ENCODE measurements at places on chromosomes 16 and 17. TPM values are rescaled to one million over a fixed set of nuclear protein-coding genes. Genes with fewer than 3 reads are reported as not detected.

DNA sequence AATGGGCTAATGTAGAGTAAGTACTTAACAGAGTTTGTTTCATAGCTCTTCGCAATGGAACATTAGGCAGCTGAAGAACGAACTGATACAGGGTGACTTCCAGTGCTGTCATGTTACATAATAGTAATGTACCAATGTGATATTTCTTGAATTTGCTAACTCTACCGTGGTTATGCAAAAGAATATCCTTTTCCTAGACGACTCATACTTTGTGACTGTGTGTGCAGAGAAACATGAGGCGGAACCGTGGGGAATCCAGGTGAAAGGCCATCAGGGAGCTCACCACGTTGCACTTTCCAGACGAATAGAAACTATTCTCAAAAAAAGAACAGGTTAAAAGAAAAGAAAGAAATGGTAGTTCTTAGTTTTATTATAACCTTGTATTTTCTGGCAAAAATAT, 13.2 kb downstream of the NOB1 start:
- no peak overlapping the region for H3K4me3 ChIP-seq
- no peaks in the 10 kb centered on the region for H3K27me3 ChIP-seq
- H3K4me1 ChIP-seq = no peaks in the 10 kb centered on the region
- H3K27ac ChIP-seq = no peak overlapping the region
- no peak for DNase-seq

Gene UTS2R
- total RNA-seq = 0.46 TPM

Gene FHOD1
- total RNA-seq = 14.2 TPM

GRCh38 chr16:26672206-26672605, 394.5 kb upstream of the C16orf82 start:
- no peaks in the 10 kb centered on the region for H3K27me3 ChIP-seq
- no peaks in the 10 kb centered on the region for H3K36me3 ChIP-seq
- no peak for DNase-seq
- no peak overlapping the region for H3K4me3 ChIP-seq
- H3K27ac ChIP-seq = no peak overlapping the region
- H3K4me1 ChIP-seq = peaks cover 20% of the 10 kb centered on the region

DNA sequence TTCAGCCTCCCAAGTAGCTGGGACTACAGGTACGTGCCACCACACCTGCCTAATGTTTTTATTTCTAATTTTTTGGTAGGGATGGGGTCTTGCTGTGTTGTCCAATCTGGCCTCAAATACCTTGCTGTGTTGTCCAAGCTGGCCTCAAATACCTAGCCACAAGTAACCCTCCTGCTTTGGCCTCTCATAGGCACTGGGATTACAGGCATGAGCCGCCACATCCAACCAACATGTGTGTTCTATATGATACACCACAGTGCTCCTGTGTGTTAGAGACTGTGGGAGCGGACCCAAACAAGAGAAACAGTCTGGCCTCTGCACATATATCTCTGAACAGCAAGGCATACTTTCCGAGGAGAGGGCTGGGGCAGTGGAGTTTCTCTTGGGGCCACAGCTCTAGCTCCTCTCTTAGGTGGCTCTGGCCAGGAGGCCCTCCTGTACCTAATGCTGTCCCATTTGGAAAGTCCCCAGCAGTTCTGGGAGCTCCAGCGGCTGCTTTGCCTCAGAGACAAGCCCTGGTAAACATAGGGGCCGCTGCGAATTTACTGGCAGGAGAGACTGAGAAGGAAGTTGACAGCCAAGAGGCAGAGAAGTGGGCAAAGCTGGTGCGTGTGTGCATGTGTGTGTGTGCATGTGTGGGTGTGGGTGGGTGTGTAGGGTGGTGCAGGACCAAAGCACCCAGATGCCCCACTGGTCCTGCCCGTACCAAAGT, 95.0 kb downstream of the RAB11FIP4 start:
- H3K4me1 ChIP-seq = peaks cover 17% of the 10 kb centered on the region
- H3K36me3 ChIP-seq = no peaks in the 10 kb centered on the region
- H3K27ac ChIP-seq = no peak overlapping the region
- no peak overlapping the region for H3K4me3 ChIP-seq

DNA sequence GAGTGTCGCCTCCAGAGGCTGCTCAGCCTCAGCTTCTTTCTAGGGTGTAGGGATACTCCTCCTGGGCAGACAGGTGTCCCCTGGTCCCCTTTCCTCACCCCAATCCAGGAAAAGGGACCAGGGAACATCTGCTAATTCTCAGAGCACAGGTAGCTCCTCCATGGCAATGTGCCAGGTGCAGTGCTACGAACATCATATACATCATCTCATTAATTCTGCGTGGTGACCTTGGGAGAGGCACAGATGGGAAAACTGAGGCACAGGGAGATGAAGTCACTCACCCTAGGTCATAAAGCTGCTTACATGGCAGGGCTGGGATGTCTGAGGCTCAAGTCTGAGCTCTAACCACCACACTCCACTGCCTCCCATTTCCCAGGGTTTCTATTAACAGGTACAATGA, 11.7 kb downstream of the HDAC5 start:
- peaks cover 12% of the 10 kb centered on the region for H3K4me1 ChIP-seq
- H3K4me3 ChIP-seq = no peak overlapping the region
- H3K27me3 ChIP-seq = no peaks in the 10 kb centered on the region
- no peak overlapping the region for H3K27ac ChIP-seq

GRCh38 chr17:75087558-75088453, at the start of gene SLC16A5:
Gene SLC16A5, plus strand, starts transcription at chr17:75087954. Its CDS starts 5,683 bp downstream, at chr17:75093637.
- H3K36me3 ChIP-seq = no peaks in the 10 kb centered on the region
- H3K27me3 ChIP-seq = no peaks in the 10 kb centered on the region
- H3K27ac ChIP-seq = no peak within 1 kb of the TSS
- peak; percentile 92 for DNase-seq
- peak within 1 kb of the TSS; percentile 62 for H3K4me3 ChIP-seq

Gene KRTAP2-3
- not detected for total RNA-seq

- H3K36me3 ChIP-seq = no peaks in the 10 kb centered on the region
- no peak overlapping the region for H3K27ac ChIP-seq
- H3K4me1 ChIP-seq = peaks cover 7% of the 10 kb centered on the region
- no peak for DNase-seq
Measured at GRCh38 chr17:60098578-60098977, 19.9 kb upstream of the HEATR6 start.

Gene SPOP
- 29.5 TPM for total RNA-seq

Gene KRT33A
- total RNA-seq = not detected

DNA sequence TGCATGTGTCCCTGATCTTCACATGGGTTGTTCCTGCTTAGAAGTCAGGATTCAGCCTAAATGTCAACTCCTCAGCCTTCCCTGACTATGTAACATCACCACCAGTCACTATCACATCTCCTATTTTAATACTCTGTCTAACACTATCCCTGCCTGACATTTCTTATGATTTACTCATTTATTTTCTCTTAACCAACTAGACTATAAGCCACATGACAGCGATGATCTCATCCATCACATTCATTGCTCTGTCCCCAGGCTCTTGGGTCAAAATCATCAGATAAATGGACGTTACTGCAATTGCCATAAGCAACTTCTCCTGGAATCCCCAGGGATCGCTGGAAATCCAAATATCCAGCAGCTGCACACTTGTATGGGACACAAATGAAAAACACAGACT, 15.7 kb downstream of the CDRT4 start:
- no peak overlapping the region for H3K4me3 ChIP-seq
- H3K4me1 ChIP-seq = no peaks in the 10 kb centered on the region
- no peak for DNase-seq
- H3K36me3 ChIP-seq = no peaks in the 10 kb centered on the region

Gene ADORA2B
- 1.9 TPM for total RNA-seq

- H3K4me1 ChIP-seq = peaks cover 6% of the 10 kb centered on the region
- DNase-seq = no peak
- no peaks in the 10 kb centered on the region for H3K27me3 ChIP-seq
- H3K36me3 ChIP-seq = no peaks in the 10 kb centered on the region
- no peak overlapping the region for H3K4me3 ChIP-seq
Measured at GRCh38 chr16:31079342-31079944, 5.2 kb downstream of the ZNF646 start.

Gene NXN
- 69.4 TPM for total RNA-seq

DNA sequence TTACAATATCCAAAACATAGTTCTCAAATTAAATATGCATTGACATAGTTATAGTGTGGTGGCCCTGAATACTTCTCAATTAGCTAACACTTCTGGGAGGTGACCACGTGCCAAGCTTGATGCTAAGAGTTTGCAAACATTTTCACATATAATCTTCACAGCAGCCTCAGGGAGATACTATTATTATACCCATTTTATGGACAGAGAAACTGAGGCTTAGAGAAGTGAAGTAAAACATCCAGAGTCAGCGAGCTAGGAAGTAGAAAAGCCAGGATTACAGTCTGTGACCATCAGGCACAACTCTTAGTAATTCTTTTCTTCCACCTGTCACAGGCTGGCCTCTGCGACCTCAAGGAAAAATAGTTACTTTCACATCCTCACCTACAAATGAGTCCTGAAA, 102.2 kb upstream of the IRX6 start:
- no peaks in the 10 kb centered on the region for H3K27me3 ChIP-seq
- H3K4me3 ChIP-seq = no peak overlapping the region
- no peak for DNase-seq
- no peaks in the 10 kb centered on the region for H3K4me1 ChIP-seq
- no peak overlapping the region for H3K27ac ChIP-seq

DNA sequence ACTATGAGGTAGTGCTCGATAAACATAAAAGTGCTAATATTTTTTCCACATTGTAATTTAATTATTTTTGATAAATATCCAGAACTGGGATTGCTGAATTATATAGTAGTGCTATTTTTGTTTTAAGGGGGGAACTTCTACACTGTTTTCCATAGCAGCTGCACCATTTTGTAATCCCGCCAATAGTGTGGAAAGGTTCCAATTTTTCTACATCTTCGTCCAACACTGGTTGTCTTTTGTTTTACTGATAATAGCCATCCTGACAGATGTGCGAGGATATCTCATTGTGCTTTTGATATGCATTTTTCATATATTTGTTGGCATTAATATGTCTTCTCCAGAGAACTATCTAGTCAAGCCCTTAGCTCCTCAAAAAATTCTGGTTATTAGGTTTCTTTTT, 259.6 kb upstream of the KCNJ16 start:
- no peaks in the 10 kb centered on the region for H3K36me3 ChIP-seq
- H3K27me3 ChIP-seq = no peaks in the 10 kb centered on the region
- H3K4me3 ChIP-seq = no peak overlapping the region
- DNase-seq = no peak
- H3K27ac ChIP-seq = no peak overlapping the region

Gene PRSS21
- not detected for total RNA-seq

DNA sequence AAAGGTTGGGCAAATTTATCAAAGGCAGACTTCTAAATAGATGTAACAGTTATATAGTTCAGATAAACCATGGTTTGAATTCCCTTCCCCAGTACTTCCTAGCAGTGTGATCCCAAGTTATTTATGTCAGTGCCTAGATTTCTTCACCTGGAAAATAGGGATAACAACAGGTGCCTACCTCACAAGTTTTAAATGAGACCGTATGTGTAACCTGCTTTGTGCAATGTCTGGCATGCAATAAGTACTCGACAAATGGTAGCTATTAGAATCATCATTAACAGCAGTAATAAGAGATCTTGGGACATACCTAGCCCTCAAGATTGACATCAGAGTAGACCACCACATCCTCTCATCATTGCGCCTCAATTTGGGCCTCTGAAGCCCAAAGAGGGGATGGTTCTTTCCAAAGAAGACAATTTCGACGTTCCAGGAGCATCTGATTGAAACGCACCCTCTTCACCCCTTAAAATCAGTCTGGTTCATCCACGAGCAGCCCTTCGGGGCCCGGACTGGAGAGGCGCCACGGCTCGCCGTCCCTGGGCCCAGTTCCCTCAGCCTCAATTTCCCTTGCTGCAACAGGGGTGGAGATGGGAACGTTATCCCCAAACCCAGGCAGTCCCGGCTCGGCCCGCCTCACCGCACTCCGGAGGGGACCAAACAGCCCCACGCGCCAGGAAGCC, 541 bp downstream of the ACACA start:
- peak overlapping the region; percentile 72 for H3K4me3 ChIP-seq
- peak overlapping the region; percentile 80 for H3K27ac ChIP-seq
- no peak for DNase-seq
- H3K27me3 ChIP-seq = no peaks in the 10 kb centered on the region

DNA sequence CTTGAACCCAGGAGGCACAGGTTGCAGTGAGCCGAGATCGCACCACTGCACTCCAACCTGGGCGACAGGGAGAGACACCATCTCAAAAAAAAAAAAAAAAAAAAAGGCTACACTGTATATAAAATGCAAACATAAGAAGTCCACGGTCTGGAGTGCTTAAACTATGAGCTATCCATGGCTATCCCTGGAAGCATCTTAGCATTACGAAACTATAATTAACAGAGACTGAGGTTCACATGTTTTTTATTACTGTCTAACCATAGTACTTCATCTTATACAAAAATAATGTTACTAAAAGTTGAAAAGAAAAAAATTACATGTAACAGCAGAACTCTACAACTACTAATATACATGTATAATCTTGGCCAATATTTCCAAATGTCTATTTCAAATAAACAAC, 32.8 kb downstream of the HELZ start:
- no peaks in the 10 kb centered on the region for H3K27me3 ChIP-seq
- H3K4me1 ChIP-seq = no peaks in the 10 kb centered on the region
- DNase-seq = no peak
- H3K36me3 ChIP-seq = no peaks in the 10 kb centered on the region

DNA sequence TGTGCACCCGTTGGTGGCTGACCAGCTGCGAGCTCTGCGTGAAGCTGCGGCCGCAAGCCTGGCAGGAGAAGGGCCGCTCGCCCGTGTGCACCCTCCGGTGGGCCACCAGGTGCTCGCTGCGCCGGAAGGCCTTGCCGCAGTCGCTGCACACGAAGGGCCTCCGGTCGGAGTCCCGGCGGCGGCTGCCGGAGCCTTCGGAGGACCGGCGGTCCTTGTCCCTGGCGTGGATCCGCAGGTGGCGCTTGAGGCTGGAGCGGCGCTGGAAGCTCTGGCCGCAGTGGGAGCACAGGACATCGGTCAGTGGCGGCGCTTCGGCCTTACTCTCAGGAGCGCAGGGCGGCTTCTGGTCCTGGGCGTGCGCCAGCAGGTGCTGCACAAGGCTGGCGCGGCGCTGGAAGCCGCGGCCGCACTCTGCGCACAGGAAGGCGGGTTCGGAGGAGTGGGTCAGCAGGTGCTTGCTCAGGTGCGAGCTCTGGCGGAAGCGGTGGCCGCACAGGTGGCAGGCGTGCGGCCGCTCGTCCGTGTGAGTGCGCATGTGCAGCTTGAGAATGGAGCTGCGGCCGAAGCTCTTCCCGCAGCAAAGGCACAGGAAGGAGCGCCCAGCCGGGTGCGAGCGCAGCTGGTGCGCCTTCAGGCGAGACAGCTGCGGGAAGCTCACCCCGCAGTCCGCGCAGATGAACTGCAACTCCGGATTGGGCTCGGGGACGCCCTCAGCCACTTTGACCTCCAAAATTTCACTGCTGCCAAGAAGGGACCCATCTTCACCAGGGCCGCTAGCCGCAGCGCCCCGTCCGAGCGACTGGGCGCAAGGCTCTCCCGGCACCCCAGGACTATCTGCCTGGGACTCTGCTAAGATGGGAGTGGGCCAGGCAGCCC, 9.1 kb downstream of the ZSCAN10 start:
- no peak for DNase-seq
- H3K4me3 ChIP-seq = no peak overlapping the region
- no peaks in the 10 kb centered on the region for H3K36me3 ChIP-seq
- H3K27ac ChIP-seq = no peak overlapping the region
- H3K27me3 ChIP-seq = no peaks in the 10 kb centered on the region

GRCh38 chr16:2779151-2779920, 2.3 kb upstream of the ELOB start:
- no peak overlapping the region for H3K27ac ChIP-seq
- H3K4me1 ChIP-seq = peaks cover 20% of the 10 kb centered on the region
- DNase-seq = peak; percentile 29
- H3K27me3 ChIP-seq = no peaks in the 10 kb centered on the region
- no peak overlapping the region for H3K4me3 ChIP-seq
- H3K36me3 ChIP-seq = no peaks in the 10 kb centered on the region

All from neural progenitor cell (in vitro differentiated cells).